Chondrocyte (in vitro differentiated cells): ENCODE measurements at places on chromosomes 7 and 10. TPM values are rescaled to one million over a fixed set of nuclear protein-coding genes. Genes with fewer than 3 reads are reported as not detected.

- DNase-seq: no peak
These were observed 53.8 kb upstream of the SLF2 start for GRCh38 chr10:100858747-100859483.

DNA sequence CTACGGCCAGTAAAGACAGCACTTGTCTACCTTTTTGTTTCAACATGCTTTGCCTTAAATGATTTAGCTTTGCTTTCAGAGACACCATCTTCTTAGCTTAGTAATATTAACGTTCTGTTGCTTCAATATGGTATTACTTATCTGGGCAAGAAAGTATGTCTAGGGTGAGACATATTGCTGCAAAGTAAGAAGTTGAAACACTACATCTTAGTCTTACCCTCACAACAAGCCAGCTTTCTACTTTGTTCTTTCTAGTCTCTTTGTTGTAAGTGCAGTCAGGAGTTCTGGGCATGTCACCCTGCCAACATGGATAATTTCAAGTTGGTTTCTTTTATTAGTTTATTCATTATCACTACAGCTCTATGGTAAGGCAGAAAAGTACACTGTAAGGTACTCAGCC, 122.7 kb upstream of the DNAJB12 start:
- no peak for DNase-seq

GRCh38 chr10:43852149-43852548, 203.5 kb upstream of the ZNF32 start:
- no peak for DNase-seq

GRCh38 chr7:85104432-85105205, 82.2 kb downstream of the SEMA3D start:
- DNase-seq: no peak

DNA sequence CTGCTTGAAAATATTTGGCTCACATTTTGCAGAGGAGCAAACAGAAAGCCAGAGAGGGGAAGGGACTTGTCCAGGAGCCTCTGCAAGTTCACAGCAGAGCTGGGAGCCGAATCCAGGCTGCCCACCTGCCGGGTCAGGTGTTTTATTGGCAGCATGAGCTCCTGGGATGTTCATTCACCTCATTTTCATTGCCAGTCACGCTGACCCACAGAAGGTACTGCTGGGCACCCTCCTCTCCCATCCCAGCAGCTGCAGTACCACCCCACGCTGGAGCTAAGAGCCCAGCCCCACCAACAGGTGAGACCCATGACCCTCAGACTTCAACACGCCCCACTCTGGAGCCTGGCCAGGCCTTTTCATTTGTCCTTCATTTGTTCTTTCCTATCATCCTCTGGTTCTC, 102.7 kb downstream of the GRID1 start:
- DNase-seq: no peak

DNA sequence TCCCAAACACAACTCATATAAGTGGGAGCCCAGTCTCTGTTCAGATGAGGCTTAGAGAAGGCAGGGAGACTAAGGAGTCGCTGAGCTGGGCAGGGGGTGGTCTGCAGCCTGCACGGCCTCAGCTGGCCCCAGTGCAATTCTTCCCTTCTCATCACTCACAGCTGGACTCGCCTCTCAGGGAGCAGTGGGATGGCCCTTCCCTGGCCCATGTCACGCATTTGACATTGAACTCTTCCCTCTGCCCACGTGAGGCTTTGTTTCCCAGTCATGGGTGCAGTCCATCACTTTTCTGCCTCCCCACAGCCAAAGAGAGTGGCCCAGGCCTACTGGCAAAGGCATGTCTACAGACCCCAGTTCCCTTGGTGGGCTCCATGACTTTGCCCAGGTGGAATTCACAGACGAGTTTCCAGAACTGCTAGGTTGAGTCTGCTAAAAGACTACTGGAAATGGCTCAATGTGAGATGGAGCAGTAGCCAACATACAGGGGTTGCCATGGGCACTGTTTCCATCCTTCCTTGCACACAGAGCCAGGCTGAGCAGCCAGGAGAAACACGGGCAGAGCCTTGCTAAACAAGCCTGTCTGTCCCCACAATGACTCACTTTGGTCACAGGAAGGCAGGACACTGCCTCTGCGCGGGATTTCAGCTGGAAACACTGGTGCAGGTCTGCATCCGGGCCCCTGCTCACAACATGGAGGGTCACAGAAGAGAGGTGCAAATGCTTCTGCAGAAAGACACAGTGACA, 90.1 kb downstream of the OAT start:
- no peak for DNase-seq

- no peak for DNase-seq
These were observed 17.6 kb downstream of the ASB13 start for GRCh38 chr10:5648494-5649457.

DNA sequence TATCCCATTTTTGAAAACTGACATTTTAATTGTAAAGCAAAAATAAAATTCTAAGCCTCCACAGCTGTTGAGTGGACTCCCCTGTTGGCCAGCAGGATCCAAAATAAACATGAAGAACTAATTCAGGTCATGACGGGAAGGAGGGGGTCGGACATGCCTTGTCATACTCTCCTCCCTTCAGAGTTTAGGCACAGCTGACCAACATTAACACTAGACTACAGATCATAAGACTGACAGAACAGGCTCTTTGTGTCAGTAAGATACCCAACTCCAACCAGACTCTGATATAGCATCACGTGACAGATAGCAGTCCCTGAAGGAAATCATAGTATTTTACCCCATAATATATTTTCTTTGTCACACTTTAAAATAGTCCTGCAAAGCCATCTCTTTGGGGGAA, 20.9 kb upstream of the ZNF12 start:
- DNase-seq: no peak

- DNase-seq: no peak
These were observed 35.8 kb downstream of the CRCP start for GRCh38 chr7:66150471-66150870.

- DNase-seq: no peak
These were observed 231.8 kb upstream of the DKK1 start for GRCh38 chr10:52082307-52082706.

- no peak for DNase-seq
These were observed 143.7 kb downstream of the SLIT1 start for GRCh38 chr10:97042081-97042480.

- no peak for DNase-seq
These were observed 12.7 kb upstream of the KLF6 start for GRCh38 chr10:3797750-3798149.

DNA sequence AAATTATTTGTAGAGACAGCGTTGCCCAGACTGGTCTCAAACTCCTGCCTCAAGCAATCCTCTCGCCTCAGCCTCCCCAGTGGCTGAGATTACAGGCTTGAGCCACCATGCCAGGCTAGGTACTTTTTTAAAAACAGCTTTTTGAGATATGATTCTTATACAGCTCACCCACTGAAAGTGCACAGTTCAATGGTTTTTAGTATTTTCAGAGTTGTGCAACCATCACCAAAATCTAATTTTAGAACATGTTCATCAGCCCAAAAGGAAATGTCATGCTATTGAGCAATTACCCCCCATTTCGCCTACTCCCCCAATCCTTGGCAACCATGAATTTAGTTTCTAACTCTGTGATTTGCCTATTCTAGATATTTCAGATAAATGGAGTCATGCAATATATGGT, 73.7 kb downstream of the EVX1 start:
- no peak for DNase-seq

DNA sequence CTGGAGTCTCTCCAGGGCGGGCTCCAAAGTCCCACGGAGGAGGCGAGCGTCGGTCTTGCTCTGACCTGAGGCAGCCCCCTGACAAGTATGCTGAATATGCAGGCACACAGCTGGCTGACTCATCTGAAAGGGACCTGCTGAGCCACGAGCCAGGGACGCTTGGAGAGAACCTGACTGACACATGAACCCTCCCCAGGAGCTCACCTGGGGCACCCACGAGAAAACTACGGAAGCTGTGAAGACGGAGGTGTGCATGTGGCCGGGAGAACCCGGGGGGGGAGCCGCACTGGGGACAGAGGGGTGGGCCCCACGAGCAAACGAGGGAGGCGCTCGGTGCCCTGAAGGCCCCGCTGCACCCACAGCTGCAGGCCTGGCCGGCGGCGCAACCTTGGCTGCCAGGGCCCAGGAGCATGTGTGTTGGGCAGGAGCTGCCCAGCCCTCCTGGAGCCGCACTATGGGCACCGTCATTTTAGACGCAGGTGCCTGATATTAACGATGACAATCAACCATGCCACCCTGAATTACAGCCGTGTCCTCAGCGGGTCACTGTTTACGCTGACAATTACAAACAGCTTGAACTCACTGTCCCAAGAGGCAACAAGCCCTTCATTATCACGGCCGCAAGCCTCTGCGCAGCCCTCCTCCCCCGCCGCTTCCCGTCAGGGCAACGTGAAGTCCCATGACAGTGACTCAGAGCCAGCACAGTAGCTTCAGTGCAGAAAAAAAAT, 64.7 kb downstream of the DIP2C start:
- no peak for DNase-seq

The VWA2 gene
- total RNA-seq: not detected in 3 replicates

The HOGA1 gene
- 0.12 TPM in 1 of 3 replicates, not detected in the others for total RNA-seq

The HOXA3 gene
- 9.3 to 12.1 TPM in 2 of 3 replicates, not detected in the other for total RNA-seq

The RTKN2 gene
- 3.4 to 4.0 TPM (median 3.9 TPM) in 3 replicates for total RNA-seq

The CPSF4 gene
- 25.4 to 36.6 TPM (median 29.0 TPM) in 3 replicates for total RNA-seq

The PIK3AP1 gene
- total RNA-seq: 9.7 to 12.4 TPM (median 9.9 TPM) in 3 replicates

The ANKRD1 gene
- total RNA-seq: 74.6 to 283 TPM (median 261 TPM) in 3 replicates
